Calu3 (cell line): ENCODE measurements at places on chromosomes 2 and 18.

DNA sequence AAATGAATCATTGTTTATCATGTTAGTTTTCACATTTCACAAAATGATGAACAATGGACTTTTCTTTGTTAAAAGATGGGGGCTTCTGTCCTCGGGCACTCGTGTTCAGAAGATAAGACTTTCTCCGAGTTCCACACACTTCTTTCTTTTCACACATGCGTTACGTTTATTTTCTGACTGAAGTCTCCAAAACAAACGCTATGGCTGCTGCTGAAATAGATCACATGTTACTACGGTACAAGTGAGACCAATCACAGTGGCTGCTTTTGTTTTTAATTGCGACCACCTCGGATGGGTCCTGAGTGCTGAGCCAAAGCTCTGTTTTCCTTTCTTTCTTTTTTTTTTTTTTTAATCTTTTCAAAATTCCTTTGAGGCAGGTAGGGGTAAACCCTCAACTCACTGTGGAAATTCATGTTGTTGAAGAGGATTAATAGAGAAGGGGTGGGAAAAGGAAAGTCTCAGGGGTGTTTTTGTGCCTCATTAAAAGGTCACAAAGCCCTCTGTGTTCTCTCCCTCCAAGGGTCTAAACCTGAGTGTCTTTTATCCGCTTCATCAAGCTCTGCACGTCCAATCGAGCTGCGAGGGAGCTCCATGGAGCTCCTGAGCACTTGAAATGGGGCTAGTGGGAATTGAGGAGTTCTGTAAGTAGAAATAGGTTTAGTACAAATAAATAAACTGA, 48.2 kb downstream of the ARL4C start:
- no peak for DNase-seq

DNA sequence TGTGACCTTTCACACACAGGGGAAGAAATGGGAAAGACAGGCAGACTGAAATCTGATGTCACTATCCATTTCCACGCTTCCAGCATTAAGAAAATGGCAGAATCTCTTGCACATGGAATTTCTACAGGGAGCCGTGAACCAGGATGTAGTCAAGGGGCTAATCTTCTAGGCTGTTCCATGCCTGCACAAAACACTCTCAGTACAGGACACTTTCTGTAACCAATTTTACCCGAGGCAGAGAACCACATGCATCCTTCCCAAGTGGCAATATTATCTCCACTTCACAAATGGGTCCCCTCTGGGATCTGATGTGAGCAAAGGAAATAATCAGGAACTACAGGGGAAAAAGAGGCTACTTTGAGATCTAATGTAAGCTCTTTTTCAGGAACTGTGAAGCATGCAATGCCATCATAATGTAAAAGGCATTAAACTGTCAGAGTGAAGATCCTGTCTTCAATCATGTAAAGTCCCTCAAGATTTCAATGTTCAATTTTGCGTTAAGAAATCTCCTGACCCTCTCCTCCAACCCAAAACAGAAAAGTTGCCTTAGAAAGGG, 236.9 kb downstream of the RBM43 start:
- no peak for DNase-seq

GRCh38 chr2:176468457-176469113, 199.3 kb downstream of the MTX2 start:
- no peak for DNase-seq

- DNase-seq: no peak
Measured at GRCh38 chr2:88942798-88943197, 251.3 kb downstream of the RPIA start.

DNA sequence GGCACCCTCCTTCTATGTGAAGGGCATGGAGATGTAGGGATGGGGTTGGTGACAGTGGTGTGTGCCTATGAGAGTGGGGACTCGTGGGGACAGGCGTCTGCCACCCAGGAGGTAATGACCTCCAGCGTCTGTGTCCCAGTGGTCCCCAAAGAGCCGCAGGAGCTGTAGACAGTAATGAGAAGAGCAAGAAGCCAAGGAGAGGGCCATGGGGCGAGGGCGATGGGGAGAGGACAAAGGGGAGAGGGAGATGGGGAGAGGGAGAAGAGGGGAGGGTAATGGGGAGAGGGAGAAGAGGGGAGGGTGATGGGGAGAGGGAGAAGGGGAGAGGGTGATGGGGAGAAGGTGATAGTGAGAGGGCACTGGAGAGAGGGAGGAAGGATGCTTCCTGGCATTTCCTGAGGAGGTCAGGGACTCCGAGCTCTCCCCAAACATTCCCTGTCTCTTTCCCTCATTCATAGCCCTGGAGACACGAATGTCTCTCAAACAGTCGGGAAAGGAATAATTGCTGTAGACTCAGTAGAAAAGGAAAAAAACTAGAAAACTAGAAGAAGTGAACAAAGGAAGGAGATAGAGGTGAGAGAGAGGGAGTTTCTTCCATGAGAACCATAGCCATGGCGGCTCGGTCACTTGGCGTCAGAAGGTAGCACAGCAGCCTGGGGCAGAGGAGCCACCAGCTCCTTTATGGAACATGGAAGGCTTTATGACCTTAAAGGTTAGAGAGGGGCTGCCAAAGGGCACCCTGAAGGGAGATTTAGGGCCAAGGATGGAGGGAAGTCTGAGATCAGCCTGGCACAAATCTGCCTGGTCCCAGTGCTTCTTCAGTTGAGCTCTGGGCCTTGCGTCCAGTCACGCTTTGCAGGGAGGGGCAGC, 39.5 kb downstream of the PSD4 start:
- no peak for DNase-seq

DNA sequence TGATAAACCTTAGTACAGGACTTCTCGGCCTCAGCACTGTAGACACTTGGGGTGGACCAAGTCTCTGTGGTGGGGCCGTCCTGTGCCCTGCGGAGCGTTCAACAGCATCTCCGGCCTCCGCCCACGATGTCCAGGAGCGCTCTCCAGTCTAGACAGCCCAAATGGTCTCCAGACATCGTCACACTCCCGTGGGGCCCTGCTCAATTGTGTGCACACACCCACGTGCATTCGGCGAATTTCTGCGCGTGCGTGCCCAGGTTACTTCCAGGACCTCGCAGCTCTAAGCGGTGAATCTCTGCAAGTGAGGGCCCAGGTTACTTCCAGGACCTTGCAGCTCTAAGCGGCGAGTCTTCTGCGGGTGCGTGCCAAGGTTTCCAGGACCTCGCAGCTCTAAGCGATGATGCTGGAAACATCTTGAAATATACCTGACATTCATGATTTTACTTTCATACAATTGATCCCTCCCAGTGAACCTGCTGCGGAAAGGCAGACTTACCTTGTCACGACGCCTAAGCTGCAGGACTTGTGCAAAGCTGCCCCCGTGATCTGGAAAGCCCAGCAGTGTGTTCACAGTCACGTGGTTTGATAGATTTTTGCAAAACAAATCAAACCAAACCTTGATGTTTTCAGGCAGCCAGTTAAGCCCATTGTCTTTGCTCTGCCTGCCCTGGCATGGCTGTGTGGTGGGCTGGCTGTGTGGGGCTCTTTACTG, 16.1 kb upstream of the OTOS start:
- no peak for DNase-seq

DNA sequence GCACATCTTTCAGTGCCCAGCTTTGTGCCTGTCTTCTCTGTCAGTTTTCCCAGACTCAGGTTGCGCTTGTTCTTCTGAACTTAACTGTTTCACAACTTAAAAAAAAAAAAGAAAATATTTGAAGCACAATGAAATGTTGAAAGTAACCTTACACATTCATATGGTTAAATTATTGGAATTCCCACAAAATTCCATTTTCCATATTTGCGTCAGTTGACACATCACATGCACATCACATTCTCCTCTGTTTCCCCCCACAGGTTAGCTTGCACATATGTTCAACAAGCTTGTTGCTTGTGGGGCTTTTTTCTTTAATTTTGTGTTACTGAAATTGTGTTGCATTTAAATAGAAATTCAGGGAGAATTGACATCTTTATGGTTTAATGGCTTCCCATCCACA, 8.3 kb downstream of the MYO1B start:
- no peak for DNase-seq

DNA sequence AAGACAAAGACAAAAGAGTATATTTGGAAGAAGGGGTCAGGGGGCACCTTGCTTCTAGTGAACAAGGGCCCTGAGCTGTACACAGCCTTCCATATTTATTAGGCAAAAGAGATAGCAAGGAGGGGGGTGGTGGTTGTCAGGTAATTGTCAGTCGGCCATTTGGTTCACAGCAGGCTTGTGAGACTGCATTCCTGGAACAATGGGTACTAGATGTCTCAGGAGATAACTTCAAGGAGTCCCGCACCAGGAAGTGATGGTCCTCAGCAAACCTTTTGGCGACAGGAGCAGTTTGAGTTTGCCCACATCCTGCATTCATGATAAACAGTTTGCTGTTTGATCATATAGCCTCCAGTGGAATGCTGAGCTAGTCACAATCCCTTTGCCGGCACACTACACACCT, 376.4 kb upstream of the RAB12 start:
- DNase-seq: no peak

DNA sequence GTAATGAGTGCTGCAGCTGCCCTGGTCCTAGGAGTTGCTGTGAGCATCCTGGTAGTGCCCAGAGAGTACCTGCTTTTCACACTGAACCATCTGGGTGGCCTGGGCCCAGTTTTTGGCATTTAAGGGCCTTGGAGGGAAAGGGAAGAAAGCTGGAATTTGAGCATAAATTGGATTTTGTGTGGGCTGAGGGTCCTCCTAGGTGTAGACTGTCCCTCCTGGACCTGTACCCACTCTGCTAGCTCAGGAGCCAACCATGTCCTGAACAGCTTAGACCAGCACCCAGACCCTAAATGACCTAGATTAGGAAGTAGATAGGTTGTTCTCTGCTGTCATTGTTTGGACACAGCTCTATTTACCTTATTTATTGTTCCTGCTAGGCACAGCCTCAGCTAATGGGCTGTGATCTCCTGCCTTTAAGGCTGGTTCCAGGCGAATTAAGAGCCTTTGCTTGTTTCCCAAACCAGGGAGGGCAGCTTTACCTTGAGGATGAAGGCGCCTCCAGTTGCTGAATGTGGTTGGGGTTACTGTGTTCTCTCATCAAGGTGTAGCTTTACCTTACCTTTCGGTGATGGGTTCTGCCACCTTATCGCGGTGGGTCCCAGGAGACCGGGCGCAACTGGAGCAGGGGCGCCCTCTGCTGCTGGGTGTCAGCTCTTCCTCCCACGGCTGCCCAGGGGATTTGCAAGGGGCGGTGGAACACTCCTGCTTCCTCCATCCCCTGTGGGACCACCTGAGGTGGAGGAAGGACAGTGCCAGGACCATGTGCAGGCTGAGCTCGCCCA, 34.4 kb downstream of the ITGA6 start:
- peak; percentile 90 for DNase-seq

GRCh38 chr2:131419441-131419840, 55.5 kb upstream of the RAB6D start:
- no peak for DNase-seq

DNA sequence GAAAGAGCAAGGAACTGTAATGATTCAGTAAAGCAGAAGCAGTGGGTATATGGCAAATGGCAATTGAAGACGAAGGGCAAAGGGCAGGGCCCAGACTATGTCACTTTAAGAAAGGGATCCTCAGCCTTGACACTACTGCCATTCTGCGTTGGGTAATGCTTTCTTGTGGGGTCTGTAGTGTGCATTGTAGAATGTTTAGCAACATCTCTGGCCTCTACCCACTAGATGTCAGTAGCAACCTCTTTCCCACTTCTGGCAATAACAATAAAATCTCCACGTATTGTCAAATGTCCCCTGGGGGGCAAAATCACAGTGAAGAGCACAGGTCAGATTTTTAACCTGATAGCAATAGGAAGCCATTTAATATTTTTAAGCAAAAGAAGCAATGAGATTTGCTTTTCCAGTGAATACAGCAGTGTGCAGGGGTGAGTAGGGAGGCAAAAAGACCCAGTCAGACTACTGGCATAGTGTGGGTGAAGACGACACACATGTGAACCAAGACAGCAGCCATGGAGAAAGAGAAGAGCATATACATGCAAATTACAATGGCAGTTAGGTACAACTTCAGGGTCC, 209.5 kb downstream of the DYM start:
- DNase-seq: peak; percentile 4

- DNase-seq: no peak
Measured at GRCh38 chr2:29611850-29612249, 309.5 kb downstream of the ALK start.

DNA sequence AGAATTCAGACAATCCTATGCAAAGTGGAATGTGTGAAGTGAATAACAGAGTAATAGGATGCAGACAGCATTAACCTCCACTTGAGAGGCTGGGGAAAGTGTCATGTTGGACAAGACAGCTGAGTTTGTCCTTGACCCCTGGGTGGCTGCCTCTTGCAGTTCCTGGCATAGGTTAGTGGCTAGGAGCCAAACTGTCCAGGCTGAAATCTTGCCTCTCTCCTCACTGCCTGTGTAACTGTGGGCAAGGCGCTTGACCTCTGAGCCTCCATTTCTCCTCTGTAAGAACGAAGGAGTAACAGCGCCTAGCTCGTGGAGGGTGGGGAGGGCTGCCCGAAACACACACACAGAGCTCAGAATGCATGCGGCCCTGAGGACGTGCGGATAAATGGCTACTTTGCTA, 34.8 kb upstream of the LDLRAD4 start:
- no peak for DNase-seq

DNA sequence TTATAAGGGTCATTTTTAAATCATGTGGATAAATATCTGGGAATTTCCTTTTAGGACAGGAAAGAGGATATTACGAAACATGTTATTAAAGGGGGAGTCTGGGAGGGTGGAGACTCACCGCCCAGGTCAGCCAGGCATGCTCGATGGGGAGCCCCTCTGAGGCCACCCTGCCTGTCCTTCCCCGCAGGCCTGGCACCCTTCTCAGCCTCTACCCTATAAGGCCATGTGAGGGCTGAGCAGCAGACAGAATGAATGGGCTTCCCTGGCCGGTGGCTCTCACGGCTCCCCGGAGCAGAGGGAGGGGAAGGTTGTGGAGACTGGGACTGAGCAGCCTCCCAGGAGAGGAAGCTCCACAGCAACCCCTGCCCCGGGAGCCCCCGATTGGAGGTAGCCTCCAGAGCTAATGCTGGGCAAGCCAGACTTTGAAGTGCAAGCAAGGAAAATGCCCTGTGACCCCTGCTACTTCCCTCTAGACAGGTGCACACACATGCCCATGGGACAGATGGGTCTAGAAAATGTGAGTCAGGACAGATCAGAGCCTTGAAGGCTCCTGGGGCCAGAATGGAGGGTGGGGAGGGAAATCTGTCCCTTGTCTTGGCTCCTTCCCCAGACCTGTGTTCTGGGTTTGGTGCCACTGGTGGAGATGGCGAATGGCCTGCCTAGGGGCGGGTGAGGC, 13.2 kb upstream of the ARMC9 start:
- DNase-seq: no peak

GRCh38 chr18:26057344-26057773, 33.1 kb downstream of the SS18 start:
- DNase-seq: no peak

GRCh38 chr18:3931542-3932112, 481.7 kb downstream of the TGIF1 start:
- no peak for DNase-seq

GRCh38 chr2:20211860-20212458, 13.0 kb downstream of the SDC1 start:
- no peak for DNase-seq

- no peak for DNase-seq
Measured at GRCh38 chr2:107411267-107411666, 415.4 kb upstream of the RGPD4 start.
